ENCODE measurements at places on chromosomes 13 and 19. TPM values are rescaled to one million over a fixed set of nuclear protein-coding genes. Genes with fewer than 3 reads are reported as not detected.

The ZSCAN4 gene
- polyA plus RNA-seq: 0.17 TPM

The NR2F6 gene
- polyA plus RNA-seq: 32.0 TPM

The KLK13 gene
- 0.34 TPM for polyA plus RNA-seq

The BCL2L12 gene
- polyA plus RNA-seq: 24.7 TPM

The PSG5 gene
- not detected for polyA plus RNA-seq

The LILRA2 gene
- 1.4 TPM for polyA plus RNA-seq

The DDX39A gene
- polyA plus RNA-seq: 56.5 TPM

- no peak for DNase-seq
Measured at GRCh38 chr13:112053744-112054615, 13.0 kb upstream of the SOX1 start.

- no peak for DNase-seq
Measured at GRCh38 chr19:10812902-10813404, 23.1 kb downstream of the TMED1 start.

- DNase-seq: no peak
Measured at GRCh38 chr13:107590556-107590955, 624.8 kb downstream of the LIG4 start.

DNA sequence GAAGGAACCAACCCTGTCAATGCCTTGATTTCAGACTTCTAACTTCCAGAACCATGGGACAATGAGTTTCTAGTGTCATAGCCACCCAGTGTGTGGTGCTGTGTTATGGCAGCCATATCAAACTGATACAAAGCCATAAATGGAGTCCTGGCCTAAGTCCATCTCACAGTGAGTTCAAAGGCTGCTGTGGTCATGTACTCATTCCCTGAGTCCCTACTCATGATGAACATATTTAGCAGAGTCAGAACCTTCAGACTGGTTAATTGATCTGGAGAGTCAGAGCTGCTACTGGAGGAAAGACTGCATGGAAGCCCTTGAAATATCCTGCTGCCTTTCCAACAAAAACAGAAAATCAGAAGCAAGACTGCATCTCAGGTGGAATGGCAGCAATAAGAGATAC is 39.2 kb upstream of the CSNK1A1L start:
- no peak for DNase-seq

DNA sequence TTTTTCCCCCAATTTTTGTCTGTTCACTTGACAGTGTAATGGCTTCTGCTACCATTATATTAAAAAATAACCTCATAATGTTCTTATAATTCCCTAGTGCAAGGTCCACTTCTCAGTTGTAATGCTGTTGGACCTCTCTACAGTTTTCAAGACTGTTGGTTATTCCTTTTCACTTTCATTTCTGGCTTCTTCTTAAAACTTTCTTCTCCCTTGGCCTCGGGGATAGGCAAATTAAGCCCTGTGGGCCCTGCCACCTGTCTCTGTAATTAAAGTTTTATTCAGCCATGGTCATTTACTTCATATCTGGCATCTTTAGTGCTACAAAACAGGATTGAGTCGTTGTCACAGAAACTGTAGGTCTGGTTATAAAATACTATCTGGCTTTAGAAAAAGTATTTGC is 313.5 kb downstream of the KLF12 start:
- DNase-seq: no peak

DNA sequence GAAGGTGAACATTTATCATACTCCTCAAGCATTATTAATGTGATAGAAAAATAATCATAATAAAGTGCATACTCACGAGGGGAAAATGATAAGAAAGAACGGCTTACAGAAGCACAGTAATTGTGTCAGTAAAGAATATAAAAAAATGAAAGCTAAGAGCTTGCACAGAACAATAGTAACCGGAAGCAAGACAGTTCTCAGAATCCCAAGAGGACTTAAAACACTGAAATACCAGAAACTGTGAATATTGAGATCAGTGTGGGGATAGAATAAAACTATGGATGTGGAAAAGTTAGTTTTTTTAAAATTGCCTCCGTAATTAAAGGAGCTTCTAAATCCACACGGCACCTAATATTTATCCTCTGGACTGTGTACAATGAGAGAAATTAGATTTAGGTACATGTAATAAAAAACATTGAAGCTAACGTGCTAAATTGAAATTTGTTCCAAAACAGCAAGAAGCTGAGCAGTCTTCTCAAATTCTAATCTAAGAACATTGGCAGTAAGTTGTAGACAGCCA is 482.7 kb downstream of the SLITRK6 start:
- no peak for DNase-seq

DNA sequence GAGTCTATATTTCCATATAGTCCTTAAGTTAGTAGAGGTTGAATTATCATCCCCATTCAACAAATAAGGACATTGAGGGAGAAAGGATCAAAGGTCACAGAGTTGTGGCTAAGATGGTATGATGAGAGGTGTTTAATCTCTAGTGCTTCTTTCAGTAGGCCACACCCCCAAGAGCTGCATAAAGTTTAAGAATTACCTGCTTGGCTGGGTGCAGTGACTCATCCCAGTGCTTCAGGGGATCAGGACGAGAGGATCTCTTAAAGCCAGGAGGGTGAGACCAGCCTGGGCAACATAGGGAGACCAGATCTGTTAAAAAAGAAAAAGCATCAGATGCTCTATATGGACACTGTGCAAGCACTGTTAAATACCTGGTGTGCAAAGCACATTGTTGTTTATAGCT is 560.0 kb upstream of the KLHL1 start:
- DNase-seq: no peak

DNA sequence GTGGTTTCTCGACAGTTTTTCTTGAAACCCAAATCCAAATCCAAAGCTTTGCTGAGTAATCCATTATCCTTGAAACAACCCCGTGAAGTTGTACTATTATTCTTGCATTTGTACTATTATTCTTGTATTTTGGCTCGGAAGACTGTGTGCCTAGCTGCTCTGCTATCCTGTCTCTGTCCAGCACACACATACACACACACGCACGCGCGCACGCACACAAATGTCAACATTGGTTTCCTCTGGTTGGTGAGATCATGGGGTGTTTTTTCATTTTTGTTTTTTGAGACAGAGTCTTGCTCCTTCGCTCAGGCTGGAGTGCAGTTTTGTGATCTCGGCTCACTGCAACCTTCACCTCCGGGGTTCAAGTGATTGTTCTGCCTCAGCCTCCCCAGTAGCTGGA is 14.9 kb upstream of the KLK4 start:
- no peak for DNase-seq

DNA sequence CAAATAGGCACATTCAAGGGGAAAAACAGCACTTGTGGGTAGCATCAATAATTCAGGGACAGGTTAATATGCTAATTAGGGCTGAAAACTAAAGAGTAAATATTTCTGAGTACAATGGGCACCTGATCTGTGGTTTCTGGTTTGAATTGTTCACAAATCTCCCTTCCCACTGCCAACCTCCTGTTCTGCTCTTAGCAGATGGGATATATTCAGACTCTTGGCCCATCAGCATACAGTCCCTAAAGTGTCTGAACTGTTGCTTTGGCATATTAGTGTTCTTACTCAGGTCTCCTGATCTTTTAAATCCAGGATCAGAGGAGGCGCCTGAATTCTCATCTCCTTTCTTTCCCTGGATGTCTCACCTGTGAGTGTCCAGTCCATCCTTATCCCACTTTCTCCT is 8.2 kb upstream of the LRCH1 start:
- DNase-seq: no peak

DNA sequence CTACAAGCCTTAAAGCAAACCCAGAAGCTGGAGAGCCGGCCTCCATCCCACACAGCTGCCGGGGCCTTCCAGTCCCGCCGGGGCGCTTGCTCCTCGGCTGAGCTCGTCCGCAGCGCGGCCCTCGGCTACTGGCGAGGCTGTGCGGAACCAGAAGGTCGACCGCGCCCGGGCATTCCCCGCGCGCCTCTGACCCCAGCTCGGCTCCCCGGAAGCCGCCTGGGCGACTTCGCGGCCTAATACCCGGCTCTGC is 863 bp downstream of the ANKRD10 start:
- no peak for DNase-seq

DNA sequence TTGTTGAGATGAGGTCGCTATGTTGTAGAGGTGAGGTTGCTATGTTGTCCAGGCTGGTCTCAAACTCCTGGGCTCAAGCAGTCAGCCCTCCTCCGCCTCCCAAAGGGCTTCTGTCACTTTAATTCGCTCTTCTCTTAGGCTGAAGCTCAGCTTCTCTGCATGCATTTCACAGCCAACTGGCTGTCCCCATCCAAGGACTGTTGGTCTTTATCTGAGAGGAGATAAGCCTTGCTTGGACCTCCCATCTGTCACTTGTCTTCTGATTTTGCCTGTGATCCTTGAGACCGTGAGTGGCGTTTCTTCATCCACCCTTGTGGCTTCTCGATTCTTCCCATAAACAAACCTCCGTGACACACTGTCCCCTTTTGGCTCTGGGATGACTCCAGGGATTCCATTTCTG is 24.4 kb downstream of the CERS1 start:
- no peak for DNase-seq

GRCh38 chr19:30036154-30037129 is 94.4 kb downstream of the URI1 start:
- no peak for DNase-seq

- DNase-seq: no peak
Measured at GRCh38 chr19:46756544-46756888, 10.3 kb upstream of the STRN4 start.

DNA sequence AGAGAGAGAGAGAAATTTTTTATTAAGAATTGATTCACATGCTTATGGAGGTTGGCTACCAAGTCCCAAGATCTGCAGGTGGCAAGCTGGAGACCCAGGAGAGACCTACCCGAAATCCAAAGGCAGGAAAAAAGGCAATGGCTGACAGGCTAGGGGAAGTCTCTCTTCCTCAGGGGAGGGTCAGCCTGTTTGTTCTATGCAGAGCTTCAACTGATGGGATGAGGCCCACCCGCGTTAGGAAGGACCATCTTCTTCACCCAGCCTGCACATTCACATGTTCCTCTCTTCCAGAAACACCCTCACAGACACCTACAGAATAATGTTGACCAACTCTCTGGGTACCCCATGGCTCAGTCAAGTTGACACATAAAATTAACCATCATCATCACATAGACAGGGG is 65.3 kb upstream of the SERP2 start:
- no peak for DNase-seq
